ENCODE measurements at places on chromosomes 3 and 15.
A peak's percentile ranks its signal among the peaks of the same experiment; 100 is the strongest.

DNA sequence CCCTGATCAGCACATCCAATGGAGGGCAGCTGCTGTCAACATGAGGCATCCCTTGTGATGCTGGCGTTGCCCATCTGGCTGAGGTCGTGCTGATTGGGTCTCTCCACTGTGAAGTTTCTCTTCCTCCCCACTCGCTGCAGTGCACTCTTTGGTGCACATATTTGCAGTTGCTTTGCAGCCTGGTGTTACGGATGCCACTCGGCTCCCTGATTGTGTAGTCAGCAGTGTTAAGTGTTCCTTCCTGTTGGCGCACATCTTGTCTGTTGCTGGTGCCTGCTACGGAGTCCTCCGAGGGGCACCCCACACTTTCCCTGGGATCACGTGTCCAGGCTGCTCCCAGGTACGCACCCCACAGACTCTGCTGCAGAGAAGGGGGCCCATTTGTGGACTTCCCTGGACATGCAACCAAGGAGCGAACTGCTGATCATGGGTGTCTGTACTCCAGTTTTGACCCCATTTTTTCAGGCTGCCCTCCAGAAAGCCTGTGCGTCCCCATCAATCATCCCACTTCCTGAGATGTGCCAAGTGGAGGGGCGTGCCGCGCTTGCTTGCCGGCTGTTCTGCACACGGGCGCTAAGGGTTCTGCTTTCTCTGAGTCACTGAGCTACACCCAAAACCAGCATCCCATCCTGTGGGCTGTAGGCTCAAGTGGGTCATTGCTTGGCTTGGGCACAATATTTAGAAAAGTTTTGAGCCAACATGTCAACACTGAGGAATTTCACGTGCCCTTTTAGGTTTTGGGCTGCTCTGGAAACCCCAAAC, 98.6 kb downstream of the FBLN2 start:
- no peak for DNase-seq

DNA sequence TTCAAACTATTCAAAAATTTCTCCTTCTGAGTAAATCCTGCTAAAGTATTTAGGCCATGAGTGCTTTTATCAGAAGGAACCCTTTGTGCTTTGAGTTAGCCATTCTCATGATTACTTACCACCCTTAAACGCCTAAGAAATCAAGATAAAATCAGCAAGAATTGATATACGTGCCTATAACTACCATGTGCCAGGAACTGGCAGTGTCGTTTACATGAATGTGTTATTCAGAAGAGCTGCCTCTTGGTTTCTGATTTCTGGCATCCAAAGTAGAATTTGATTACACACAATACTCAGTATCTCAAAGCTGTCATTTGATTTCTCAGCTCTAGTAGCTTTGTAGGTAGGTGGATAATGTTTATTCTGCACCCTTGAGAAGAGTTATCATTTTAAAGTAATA, 351.3 kb upstream of the CCDC54 start:
- no peak for DNase-seq

- DNase-seq, result no peak
Observed at GRCh38 chr3:106482451-106482850, 613.6 kb upstream of the CBLB start.

DNA sequence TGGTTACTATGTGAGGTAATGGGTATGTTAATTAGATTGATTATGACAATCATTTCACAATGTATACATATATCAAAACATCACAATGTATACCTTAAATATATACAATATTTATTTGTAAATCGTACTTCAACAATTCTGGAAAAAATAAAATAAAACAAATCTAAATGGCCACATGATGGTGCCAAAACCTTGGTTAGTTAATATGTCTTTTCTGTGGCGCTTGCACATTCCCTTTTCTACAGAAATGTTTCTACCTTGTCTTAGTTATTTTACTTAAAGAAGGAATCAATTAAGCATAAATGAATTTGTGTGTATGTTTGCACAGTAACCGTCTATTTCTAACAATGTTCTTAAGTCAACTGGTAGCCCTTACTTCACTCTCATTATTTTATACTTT, 53.4 kb downstream of the OXSM start:
- DNase-seq, result no peak

DNA sequence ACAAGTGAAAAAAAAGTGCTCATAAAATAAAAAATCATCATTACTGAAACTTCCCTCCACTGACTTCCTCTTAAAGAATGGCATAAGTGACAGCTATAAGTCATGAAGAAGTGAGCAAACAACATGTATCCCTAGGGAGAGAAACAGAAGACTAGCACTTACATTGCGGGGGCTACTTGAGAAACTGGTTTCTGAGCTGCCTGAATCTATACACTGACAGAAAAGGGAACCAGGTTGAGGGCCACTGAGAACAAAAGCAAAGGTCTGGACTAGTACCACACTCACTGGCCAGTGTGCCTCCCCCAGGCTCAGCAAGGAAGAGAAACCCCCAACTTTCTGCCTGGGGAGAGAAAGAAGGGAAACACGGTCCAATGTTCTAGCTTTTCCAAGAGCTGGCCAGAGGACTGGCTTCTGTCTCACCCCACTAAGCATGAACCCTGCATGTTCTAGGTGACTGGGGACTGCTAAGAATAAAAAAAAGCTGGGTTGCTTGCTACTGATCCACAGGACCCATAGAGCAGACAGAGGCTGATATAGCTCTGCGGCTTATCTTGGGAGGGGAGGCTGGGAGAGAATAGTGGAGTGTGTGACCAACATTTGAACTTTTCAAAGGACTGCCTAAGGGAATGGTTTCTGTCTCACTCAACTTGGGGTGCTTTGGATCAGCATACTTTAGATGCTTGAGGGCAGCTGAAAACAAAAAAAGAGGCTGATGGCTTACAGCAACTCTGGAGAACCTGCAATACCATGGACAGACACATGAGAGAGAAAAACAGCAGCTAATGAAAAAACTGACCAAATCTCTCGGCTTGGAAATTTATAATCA, 8.1 kb downstream of the RAD18 start:
- DNase-seq, result no peak

DNA sequence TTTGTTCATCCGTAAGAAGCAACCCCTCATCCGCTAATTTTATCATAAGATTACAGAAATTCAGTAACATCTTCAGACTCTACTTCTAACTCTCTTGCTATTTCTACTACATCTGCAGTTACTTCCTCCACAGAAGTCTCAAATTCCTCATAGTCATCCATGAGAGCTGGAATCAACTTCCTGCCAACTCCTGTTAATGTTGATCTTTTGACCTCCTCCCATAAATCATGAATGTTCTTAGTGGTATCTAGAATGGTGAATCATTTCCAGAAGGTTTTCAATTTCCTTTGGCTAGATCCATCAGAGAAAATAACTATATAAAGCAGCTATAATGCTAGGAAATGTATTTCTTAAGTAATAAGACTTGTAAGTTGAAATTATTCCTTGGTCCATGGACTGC, 115.1 kb downstream of the TAFA4 start:
- DNase-seq, result no peak

- no peak for DNase-seq
Observed at GRCh38 chr3:69881756-69882428, 117.6 kb upstream of the SAMMSON start.

DNA sequence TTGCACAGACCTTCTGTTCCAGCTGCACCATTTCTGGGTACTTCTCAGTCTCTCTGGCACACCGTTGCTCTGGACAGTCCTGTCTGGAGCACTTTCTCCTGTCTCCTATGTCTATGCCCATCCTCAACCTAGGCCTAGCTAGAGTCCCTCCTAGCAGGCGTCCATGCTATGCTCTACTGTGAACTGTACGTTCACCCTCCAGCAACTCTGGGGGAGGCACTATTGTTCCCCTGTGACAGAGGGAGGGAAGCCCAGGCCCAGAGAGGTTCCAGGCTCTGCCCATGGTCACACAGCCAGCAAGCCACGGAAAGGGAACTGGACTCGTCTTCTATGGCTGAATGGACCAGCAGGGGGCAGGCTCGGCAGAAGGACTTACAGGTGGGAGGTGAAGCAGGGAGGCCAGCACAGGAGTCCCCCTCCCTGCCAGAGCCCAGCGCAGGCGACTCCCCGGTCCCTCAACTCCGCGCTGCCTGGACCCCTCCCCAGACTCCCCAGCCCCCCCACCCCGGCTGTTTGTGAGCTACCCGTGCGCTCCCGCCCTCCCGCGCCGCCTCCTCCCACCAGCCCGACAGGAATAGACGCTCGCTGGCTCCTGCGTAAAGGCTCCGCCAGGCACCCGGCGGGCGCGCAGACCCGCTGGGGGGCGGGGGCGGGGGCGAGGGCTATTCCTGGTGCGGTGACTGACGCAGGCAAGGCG, 1.7 kb upstream of the LINGO1 start:
- peak; percentile 46 for DNase-seq

DNA sequence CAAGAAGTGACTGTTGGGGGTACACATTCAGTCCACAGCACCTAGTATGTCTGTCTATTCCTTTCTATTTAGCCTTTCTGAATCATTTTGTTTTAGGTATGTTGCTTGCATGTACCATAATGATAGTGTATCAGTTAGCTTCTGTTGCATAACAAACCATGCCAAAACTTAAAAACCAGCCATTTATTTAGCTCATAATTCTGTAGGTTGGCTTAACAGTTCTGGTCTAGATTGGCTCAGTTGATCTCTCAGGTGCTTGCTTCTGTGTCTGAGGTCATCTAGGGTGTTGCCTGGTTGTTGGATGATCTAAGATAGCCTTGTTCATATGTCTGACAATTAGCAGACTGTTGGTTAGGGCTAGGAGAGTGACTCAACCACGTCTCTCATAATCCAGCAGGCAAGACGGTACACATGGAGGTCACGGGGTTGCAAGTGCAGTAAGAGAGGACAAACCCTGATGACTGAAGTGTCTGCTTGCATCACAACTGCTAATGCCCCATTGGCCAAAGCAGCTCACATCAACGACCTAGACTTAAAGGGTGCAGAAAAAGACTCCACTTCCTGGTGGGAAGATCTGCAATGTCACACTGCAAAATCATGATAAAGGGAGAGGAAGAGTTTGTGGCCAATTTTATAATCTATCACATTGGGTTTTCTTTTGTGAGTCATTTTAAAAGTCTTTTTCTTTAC, 6.8 kb upstream of the PDCD6IP start:
- DNase-seq, result no peak

GRCh38 chr15:69522361-69522760, 69.7 kb downstream of the RPLP1 start:
- DNase-seq, result no peak

DNA sequence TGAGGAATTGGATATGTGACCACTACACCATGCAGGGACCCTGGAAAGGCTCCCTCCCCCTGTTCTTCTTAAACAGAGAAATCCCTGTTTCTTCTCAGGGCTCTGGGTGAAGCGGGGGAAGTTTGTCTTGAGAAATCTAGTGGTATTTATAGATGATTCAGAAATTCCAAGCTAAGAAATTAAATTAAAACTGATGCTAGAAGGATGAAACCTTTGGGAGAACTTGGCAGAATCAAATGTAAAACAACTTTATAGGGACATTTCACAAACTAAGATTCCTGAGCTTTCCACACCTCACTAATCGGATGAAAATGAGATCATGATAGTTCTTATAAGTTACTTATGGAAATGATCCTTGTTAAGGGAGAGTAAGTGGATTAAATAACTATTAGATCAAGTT, 54.2 kb downstream of the FBXL2 start:
- DNase-seq, result no peak

Data from NCI-H526 treated with DMSO at 0.1 percent for 48 hours (cell line).